ENCODE measurements at places on chromosomes 6 and 20.

GRCh38 chr6:154986787-154987235 is 8.3 kb upstream of the TIAM2 start:
- DNase-seq = no peak

DNA sequence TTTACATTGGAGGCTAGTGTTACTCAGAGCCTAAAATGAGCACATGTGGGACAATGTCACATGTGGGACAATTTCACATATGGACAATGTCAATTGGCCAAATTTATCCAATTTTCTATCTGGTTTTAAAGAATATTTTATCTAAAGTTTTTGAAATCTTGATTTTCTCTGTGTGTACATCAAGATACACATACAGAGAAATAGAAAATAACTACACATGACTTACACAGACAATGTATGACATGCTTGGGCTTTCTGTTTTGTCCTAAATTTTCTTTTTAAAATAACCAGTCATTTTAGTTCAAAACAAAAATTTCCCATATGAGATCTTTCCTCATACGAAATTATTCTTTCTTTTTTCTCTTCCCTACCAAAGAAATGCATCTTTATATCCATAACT is 24.6 kb downstream of the GGTLC1 start:
- no peak for DNase-seq

DNA sequence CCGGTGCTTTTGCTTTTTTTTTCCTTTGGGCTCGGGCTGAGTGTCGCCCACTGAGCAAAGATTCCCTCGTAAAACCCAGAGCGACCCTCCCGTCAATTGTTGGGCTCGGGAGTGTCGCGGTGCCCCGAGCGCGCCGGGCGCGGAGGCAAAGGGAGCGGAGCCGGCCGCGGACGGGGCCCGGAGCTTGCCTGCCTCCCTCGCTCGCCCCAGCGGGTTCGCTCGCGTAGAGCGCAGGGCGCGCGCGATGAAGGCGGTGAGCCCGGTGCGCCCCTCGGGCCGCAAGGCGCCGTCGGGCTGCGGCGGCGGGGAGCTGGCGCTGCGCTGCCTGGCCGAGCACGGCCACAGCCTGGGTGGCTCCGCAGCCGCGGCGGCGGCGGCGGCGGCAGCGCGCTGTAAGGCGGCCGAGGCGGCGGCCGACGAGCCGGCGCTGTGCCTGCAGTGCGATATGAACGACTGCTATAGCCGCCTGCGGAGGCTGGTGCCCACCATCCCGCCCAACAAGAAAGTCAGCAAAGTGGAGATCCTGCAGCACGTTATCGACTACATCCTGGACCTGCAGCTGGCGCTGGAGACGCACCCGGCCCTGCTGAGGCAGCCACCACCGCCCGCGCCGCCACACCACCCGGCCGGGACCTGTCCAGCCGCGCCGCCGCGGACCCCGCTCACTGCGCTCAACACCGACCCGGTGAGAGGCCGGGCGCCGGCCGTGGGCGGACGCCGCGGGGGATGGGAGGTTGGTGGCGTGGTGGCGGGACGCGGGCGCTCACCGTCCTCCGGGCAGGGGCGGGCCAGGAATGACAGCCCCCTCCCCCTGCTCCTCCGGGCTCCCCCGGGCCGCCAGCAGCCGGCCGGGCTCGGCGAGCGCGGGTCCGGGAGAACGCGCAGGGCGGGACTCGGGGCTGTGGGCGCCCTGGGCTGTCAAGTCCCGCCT is 606 bp downstream of the ID4 start:
- DNase-seq = no peak

GRCh38 chr6:19864285-19864684 is 27.1 kb downstream of the ID4 start:
- no peak for DNase-seq

DNA sequence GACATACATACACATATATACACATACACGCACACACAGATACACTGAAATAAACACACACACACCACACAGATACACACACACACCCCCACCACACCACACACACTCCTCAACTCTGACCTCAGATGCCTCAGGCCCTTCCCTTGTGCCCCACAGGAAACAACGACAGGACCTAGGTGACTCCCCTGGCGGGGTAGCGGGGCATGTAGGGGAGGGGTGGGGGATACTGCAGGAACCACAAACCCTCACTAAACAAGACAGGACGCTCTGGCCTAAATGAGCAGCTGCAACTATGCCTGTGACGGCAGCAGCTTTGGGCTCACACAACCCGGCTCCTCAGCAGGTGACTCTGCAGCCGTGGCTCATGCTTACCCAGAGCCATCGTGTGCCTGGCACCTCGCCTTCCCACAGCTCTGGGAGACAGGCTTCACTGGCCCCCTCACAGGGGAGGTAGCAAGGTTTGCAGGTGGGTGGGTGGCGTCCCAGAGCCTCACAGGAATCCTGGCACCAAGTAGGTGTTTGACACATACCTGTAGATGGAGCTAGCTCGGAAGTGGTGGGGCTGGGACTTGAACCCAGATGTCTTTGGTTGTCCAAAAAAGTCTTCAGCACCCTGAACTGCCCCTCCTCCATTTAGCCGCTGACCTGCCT is 100.8 kb downstream of the GRM4 start:
- no peak for DNase-seq

- DNase-seq = no peak
Observed at GRCh38 chr6:84065693-84066290, 32.2 kb downstream of the MRAP2 start.

- no peak for DNase-seq
Observed at GRCh38 chr6:109508166-109508860, 25.3 kb upstream of the ZBTB24 start.

- DNase-seq = no peak
Observed at GRCh38 chr6:159788753-159789376, 537 bp downstream of the TCP1 start.

GRCh38 chr20:35954907-35955251 is 577 bp upstream of the SCAND1 start:
- DNase-seq = peak; percentile 5

GRCh38 chr20:49384437-49385434 is 97.7 kb downstream of the KCNB1 start:
- peak; percentile 12 for DNase-seq

GRCh38 chr6:130517444-130517931 is 151.7 kb downstream of the TMEM200A start:
- DNase-seq = no peak

GRCh38 chr6:30743099-30744053 is 889 bp upstream of the FLOT1 start:
- peak; percentile 21 for DNase-seq

DNA sequence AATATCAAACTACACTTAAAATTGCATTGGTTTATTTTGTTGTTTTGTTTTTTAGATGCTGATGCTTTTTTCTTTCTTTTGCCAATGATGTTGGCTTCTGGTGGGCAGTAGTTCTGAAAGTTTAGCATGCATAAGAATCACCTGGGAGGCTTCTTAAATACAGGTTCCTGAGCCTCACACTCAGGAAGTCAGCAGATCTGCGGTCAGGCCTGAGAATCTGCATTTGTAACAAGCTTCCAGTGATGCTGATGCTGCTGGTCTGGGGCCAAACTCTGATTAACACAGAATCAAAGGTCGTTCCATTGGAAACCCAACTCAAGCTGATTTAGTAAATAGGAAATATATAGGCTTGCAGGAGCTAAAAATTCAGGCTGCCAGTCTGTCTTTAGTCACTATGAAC is 412.9 kb upstream of the SPTLC3 start:
- no peak for DNase-seq

GRCh38 chr20:63360850-63361518 is at the start of gene CHRNA4:
Gene CHRNA4, minus strand, starts transcription at chr20:63361349. Its CDS starts 184 bp downstream, at chr20:63361165.
- DNase-seq = no peak

GRCh38 chr6:160974304-160974771 is 17.2 kb upstream of the MAP3K4 start:
- no peak for DNase-seq

GRCh38 chr20:10465135-10465534 is 30.0 kb downstream of the SLX4IP start:
- DNase-seq = no peak

GRCh38 chr6:85428486-85428885 is 21.4 kb upstream of the NT5E start:
- DNase-seq = no peak

GRCh38 chr20:62500237-62500864 is 24.6 kb upstream of the GATA5 start:
- DNase-seq = peak; percentile 55

GRCh38 chr6:2850538-2851113 is 9.0 kb upstream of the SERPINB1 start:
- no peak for DNase-seq

DNA sequence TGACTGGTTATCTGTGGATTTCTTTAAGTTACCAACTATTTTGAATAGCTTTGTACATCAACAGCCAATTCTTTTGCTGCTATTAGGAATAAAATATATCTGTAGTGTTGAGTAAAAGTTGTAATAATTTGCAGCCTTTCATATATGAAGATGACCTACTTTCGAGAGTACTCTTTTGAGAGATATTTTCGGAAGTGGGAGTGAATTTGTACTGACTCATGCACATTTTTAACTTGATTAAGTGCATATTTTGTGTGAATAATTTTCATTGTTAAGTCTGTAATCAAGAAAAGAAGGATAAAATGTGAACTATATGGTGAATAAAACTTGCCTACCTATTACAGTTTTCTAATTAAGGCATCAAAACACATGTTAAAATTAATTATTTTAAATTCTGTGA is 51.9 kb downstream of the L3MBTL3 start:
- DNase-seq = no peak

DNA sequence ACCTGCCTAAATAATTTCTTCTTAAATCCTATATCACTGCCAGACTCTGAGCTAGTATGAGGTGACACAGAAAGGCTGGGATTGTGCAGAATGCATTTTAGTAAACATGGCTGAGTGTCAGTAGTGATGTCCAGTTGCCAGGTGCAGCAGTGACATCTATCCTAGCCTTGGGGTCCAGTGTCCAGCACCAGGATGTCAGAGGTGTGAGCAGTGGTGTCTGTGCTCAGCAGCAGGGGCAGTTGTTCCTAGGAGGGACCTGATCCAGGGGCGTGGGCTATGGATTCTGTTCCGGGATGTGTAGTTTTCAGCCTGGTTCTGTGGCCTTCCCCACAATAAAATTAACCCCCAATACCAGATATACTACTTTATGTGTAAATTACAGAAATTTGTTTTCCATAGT is 6.0 kb downstream of the HLA-C start:
- no peak for DNase-seq

- no peak for DNase-seq
Observed at GRCh38 chr6:103273048-103273447, 1586.7 kb downstream of the HACE1 start.

DNA sequence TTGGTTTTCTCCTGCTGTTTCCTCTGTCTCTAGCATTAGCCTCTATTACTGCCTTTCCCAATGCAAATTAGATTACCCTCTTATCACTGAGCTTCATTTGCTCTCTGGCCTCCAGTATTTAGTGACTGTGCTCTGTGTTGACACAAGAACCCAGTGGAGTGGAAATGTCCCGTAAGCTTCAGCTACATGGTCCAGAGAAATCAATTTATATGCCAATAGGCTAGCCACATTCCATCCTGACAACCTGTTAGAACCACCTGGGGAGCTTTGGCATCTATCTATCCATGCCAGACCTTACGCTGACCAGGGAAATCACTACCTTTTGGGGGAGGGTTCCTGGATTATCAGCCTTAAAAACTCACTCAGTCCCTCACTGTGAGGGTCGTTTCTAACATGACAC is 459.6 kb downstream of the UTRN start:
- DNase-seq = no peak

GRCh38 chr6:86273936-86274335 is 631.2 kb upstream of the SYNCRIP start:
- DNase-seq = no peak

DNA sequence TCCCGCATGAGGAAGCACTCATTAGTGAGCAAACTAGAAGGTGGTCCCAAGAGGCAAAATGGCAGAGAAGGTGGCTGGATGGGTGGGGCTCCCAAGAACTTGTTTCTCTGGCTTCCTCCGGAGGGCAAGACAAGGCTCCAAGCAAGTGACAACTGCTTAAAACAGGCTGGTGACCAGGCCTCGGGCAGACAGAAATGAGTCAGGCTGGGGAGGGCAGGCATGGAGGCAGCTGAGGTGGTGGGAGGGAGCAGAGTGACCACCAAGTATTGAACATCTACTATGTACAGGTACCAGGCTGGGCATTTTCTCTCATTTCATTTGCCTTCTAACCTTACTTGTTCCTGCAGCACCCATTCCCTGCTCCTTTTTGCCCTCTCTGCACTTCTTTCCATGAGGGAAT is 33.4 kb downstream of the TNXB start:
- DNase-seq = no peak

- no peak for DNase-seq
Observed at GRCh38 chr6:63764318-63764916, 128.8 kb downstream of the PHF3 start.

GRCh38 chr6:90365565-90366219 is 69.0 kb upstream of the BACH2 start:
- no peak for DNase-seq

DNA sequence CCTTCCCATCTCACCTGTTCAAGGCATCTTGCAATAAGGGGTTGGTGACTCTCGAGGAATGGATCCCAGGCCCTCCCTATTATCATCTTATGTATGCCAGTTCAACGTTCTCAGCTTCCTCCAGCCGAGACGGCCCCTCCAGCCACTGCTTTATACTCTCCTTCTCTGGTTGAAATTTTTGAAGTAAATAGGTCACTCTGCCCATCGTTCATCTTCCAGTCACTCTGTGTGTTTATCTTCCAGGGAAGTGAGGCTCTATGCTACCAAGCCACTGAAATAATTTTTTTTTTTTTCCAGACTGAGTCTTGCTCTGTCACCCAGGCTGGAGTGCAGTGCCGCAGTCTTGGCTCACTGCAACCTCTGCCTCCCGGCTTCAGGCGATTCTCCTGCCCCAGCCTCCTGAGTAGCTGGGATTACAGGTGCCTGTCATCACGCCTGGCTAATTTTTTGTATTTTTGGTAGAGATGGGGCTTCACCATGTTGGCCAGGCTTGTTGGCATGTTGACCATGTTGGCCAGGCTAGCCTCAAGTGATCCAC is 17.0 kb downstream of the PTPN1 start:
- DNase-seq = no peak

GRCh38 chr6:170096191-170096802 is 194.6 kb downstream of the DLL1 start:
- no peak for DNase-seq

GRCh38 chr6:147950623-147950987 is 392.0 kb upstream of the SASH1 start:
- no peak for DNase-seq

DNA sequence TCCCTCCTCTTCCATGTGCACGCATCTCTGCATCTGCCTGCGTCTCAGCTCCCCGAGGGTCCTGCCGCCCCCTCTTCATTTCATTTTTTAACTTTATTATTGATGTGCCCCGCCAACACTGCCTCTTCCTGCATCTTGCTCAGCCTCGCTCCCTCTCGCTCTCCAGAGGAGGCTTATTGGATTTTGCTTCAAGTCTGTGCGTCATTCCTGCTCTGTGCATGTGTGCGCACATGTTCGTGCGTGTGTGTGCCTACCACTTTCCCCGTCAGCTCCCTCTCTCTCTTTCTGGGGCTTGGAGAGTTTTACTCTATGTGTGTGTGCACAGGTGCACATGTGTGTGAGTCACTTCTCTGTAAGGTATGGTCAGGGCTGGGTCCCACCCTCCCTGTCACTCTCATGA is 71.8 kb upstream of the NNAT start:
- DNase-seq = no peak

GRCh38 chr6:69416776-69417175 is 380.0 kb downstream of the LMBRD1 start:
- no peak for DNase-seq

- DNase-seq = no peak
Observed at GRCh38 chr6:71252410-71252809, 36.2 kb upstream of the OGFRL1 start.
